ENCODE measurements at places on chromosomes 6 and 20.
A peak's percentile ranks its signal among the peaks of the same experiment; 100 is the strongest.

GRCh38 chr20:8208226-8208625 is 76.2 kb downstream of the PLCB1 start:
- DNase-seq: no peak

DNA sequence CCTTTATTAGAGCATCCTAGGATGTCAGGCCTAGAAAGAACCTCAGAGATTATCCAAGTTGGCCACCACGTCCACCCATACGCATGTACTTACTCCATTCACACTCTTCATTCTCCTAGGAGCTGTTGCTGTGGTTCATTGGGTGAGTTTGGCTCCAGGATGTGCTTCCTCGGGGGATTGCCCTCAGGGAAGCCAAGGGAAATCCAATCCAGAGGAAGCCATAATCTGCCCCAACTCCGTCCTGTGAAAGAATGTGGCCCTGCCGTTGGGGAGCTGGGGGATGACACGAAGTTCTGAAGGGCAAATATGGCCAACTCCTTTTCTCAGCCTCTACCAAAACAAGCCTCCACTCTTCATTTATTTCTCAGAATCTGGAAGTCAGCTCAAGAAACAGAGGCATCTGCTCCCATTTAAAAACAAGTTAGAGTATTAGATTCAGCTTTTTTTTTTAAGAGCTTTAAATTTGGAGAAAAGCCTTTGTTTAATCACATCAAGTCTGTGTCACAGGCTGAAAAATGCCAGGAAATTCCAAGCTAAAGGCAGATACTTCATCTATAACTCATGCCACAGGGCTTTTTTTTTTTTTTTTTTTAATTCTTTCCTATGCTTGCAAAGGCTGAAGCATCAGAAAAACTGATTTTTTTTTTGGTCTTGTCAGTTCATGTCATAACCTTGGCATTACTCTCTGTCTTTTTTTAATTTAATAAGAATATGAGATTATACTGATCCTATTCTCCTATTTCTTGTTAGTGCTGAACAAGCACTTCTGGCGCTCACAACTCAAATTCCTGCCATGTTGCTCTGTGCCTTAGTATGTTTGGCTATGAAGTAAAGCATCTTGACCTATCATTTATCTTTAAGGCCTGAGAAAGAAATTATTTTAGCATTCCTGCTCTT is 480.9 kb upstream of the MARCKS start:
- DNase-seq: no peak

- DNase-seq: no peak
These were observed 60.6 kb downstream of the IGF2R start for GRCh38 chr6:160029525-160029924.

DNA sequence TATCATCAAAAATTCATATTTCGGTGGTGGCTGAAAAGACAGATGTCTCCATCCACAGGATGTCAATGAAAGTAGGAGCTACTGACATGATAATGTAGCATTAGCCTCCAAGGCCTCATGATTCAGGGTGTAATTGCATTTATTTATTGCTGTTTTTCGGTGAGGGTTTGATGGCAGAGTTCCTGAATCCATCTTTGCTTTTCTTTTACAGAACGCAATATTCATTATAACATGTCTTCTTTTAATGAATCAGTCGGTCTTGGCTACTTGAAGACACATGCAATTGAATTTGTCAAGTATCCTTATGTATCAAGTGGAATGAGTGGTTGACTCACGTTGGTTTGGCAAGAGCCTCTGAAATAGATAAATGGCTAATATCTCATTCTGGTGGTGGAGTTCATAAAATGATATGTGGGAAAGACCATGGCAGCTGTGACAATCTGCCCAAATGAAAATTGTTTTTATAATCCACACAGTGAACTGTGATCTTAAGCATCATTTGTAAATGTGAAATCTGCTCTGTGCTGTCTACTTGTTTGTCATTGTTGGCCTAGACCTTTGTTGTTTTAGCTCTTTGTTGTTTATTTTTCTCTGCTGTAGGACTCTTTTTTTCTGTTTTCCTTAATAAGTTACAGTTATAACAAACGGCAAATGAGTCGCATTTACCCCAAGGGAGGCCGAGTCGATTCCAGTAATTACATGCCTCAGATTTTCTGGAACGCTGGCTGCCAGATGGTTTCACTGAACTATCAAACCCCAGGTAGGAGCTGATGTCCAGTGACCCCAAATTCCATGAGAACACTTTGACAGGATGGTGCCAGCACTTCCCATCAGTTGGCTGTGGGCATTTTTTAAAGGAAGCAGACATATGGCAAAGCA is 105.7 kb upstream of the LAMP5 start:
- DNase-seq: no peak

DNA sequence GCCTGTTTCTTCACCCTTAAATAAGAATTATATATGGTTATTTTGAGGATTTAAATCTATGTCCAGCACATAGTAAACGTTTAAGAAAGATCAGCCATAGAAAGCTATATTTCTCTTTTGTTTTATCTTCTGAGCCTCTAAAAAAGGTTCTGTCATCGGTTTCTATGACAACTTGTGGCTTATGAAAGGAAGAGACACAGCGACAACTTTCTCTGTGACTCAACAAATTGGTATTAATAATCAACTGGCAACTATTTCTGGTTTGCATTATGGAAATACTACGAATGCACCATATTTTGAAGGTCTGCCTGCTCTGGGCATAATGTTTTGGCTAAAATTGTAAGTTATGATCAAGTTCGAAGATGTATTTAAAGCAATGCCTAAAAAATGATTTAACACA is 751.0 kb downstream of the CD109 start:
- no peak for DNase-seq

- no peak for DNase-seq
These were observed 85.6 kb upstream of the KHDRBS2 start for GRCh38 chr6:62371453-62372210.

DNA sequence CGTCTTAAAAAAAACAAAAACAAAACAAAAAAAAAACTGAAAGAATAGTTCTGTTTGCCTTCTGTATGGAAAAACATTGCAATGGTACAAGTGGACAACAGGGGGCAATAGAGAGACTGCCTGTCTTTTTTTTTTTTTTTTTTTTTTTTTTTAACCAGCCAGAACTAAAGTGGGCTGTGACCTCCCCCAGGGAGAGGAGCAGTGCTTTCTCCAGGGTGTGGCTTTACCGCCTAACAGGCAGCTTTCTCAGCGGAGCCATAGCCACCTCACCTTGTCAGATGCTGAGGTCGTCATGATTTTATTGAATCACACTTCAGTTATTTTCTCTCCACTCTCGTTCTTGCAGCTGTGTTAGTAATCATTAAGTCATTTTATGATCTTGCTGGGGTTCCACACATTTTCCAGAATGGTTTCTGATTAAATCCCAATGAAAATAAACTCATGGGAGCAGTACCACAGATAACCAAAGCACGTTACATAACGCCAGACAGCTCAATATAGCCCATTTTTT is 78.4 kb downstream of the GMPR start:
- DNase-seq: peak; percentile 28

GRCh38 chr6:56040223-56040622 is 164.8 kb upstream of the BMP5 start:
- DNase-seq: no peak

DNA sequence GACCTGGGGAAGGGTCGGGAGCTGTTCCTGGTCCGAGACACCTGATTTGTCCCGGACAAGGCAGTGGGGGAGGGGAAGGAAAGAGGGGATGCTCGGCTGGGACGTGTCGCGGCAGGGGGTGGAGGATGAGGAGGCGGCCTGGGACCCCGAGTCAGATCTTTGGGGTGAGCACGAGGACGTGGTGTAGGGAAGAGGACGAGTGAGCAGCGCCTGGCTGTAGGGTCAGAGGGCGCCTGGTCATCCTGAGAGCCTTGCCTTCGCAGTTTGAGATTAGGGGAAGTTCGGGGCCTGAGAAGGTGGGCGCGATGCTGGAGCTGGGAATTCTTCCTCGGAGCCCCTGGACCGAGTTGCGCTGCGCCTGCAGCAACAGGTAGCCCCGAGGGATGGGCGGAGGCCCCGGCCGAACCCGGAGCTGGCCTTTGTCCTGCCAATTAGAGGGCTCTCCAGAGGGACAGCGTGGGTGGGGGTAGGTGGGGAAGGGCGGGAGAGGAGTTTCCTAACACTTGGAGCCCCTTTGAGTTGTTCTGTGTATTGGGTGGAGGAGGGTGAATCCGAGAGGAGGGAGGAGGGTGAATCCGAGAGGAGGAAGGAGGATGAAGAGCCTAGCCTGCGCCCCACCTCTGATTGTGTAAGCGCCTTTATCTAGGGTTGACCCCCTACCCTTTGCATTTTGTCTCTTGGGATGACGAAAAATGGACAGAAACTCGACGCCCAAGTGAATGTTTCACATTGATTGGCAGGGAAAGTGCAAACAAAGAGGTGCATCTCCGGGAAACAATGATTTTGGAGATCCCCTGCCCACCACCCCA is 72.0 kb downstream of the SOX4 start:
- DNase-seq: no peak

GRCh38 chr6:47300417-47300816 is 9.3 kb downstream of the TNFRSF21 start:
- no peak for DNase-seq

- DNase-seq: no peak
These were observed 323.0 kb downstream of the ESR1 start for GRCh38 chr6:152130441-152130840.

- DNase-seq: no peak
These were observed 23.6 kb upstream of the LMBRD1 start for GRCh38 chr6:69820438-69820837.

- DNase-seq: no peak
These were observed 286.0 kb downstream of the HAO1 start for GRCh38 chr20:7654231-7654630.

DNA sequence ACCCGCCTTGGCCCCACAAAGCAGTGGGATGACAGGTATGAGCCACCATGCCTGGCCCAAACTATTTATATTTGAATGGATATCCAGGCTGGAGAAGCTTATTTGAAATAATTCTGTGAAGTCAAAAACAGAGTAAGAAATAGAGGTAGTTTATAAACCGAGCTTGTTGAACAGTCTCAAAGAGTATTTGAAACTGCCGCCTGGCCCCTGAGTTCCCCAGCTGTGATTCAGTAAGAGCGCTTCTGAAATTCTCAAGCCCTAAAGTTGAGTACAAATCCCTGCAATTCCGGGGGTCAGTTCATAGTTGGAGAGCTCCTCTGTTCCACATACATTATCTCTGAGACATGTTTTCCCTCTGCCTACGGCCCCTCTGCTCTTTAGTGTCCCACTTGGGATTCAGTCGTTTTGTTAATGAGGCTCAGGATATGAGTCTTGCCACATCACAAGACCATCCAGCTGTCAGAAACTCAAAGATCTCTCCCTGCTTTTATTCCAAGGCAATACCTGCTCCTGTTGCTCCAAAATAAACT is 127.8 kb downstream of the SOD2 start:
- no peak for DNase-seq

GRCh38 chr6:32982084-32982701 is 13.8 kb downstream of the BRD2 start:
- DNase-seq: peak; percentile 42

DNA sequence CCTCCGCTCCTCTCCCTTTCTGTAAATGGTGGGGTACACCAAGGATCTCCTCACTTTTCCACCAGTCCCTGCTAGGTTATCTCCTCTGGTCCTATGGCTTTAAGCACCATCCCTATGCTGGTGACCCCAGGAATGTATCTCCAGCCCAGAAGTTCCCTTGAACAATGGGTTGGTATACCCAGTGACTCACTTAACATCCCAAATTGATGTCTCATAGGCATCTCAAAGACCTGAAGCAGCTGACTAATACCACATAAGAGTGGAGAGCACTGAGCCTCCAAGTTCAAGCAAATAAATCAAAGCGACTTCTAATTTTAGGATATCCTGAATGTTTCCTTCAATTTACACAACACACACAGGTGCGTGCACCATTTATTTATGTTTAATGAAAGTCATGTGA is 48.3 kb downstream of the ADGRF1 start:
- no peak for DNase-seq

- no peak for DNase-seq
These were observed 20.8 kb upstream of the MLN start for GRCh38 chr6:33824461-33825154.

DNA sequence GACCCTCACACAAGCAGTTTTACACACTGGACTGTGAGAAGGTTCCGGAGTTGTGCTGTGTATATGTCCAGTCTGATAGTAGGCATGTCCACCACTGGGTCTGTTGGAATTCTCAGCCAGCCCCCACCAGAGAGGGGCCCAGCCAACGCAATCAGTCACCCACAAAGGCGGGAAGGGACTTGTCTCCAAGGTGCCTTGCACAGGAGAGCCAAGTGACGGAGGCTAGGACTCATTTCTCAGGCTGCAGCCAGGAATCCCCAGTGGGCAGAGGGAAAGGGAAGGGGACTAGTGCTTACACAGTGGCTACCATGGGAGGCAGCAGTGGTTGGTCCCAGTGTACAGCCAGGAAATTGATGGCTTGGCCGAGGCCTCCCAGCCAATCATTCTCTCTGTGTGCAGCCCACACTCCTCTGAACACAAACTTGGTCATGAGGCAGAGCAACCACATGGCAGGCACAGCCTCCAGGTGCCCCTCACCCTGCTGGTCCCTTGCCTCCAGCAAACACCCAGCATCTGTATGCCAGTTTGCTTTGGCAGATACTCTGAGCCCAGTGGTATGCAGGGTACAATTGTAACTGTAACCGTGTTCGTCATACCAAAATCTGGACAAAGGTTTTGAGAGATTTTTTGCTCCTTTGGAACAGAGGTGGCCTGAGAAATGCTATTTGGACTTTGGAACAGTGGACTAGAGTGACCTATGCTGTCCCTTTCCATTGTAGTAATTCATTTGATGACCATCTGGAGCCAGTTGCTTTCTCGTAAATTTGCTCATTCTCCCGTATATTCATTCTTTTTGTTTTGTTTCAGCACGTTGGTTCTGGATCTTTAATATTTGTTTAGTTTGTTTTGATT is 72.9 kb upstream of the MYL9 start:
- DNase-seq: no peak

GRCh38 chr6:35203680-35204079 is 10.1 kb upstream of the SCUBE3 start:
- no peak for DNase-seq

DNA sequence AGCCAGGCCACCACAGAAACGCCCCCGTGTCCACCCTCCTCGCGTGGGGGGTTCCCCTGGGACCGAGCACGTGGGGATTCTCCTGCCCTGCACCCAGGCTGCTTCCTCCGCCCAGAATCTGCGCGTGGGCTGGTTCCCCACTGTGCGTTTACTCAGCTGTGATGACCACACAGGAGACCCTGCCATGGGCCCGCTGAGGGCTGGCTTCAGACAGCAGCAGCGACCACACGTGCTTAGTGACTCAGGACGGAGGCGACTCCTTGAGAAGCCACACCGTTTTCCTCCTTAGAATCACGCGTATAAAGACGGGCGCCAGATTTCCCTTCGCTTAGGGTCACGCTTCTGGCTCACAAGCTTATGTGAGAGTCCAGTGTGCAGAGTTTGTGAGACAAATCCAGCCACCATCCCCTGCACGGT is 63.9 kb upstream of the PDE10A start:
- no peak for DNase-seq

GRCh38 chr20:22070610-22071058 is 365.2 kb downstream of the PAX1 start:
- DNase-seq: no peak

Data from T47D (cell line).